Uterus (tissue), 4 donors: ENCODE measurements at places on chromosomes 13 and 19. TPM values are rescaled to one million over a fixed set of nuclear protein-coding genes. Genes with fewer than 3 reads are reported as not detected.

Gene NCLN
- 19.2 TPM for total RNA-seq

DNA sequence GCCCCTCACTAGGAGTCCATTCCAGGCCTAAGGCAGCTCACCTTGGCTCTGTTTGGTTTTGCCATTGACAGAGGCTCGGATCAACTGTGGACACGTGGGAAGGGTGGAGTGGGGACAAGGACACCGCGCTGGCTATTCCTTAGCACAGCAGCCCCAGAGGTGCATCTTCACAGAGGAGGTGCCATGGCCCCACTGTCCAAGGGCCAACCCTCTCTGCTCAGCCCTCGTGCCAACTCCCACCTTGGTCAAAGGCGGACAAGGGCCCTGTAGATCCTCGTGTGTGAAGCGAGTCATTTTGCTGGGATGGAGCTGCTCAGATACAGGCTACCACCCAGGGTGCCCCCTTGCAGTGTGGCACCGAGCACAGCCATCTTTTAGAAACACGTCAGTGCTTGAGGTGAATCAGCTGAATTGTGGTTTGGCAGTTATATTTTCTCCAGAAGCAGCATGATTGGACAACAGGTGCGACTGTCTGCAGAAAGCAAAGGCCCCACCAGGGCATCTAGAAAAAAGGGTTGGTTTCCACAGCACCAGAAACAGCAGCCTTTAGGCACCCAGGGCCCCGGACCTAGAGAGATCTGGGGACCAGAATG is 192.1 kb upstream of the GPR12 start:
- no peak for DNase-seq

GRCh38 chr19:4066682-4067395 is at the start of gene ZBTB7A:
ZBTB7A (minus strand) TSS chr19:4066899; CDS start chr19:4055232, 11,667 bp downstream.
- peak; percentile 88 for DNase-seq

Gene LRG1
- 0.59 TPM for total RNA-seq

- DNase-seq: peak; percentile 86
These were observed 4.0 kb downstream of the PIK3R2 start for GRCh38 chr19:18156841-18157464.

DNA sequence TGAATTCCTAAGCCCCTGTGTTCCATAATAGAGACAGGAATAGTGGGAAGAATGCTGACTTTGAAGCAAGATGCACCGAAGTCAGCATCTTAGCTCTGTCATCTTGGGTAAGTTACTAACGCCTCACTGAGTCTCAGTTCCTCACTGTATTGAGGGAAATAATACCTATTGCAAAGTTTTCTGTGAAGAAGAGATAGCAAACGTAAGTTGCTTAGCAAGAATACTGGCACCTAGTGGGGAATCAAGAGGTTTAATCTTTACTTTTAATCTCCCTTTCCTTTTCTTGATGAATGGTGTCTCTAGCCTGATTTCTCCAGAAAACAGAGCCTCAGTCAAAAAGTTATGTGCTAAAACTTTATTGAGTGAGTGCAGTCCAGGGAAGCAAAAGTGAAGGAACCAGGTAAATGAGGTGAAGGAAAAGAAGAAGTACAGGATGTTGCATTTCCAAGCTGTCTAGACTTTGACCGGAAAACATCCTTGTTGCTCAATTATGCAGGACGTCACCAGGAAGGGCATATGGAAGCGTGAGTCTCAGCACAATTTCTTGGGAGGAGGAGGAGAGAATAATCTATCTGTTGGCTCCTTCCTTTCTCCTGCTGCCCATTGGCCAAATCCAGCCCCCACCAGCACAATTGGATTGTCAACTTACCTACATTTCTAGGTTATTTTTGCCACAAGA is 210.0 kb downstream of the B3GLCT start:
- DNase-seq: no peak

DNA sequence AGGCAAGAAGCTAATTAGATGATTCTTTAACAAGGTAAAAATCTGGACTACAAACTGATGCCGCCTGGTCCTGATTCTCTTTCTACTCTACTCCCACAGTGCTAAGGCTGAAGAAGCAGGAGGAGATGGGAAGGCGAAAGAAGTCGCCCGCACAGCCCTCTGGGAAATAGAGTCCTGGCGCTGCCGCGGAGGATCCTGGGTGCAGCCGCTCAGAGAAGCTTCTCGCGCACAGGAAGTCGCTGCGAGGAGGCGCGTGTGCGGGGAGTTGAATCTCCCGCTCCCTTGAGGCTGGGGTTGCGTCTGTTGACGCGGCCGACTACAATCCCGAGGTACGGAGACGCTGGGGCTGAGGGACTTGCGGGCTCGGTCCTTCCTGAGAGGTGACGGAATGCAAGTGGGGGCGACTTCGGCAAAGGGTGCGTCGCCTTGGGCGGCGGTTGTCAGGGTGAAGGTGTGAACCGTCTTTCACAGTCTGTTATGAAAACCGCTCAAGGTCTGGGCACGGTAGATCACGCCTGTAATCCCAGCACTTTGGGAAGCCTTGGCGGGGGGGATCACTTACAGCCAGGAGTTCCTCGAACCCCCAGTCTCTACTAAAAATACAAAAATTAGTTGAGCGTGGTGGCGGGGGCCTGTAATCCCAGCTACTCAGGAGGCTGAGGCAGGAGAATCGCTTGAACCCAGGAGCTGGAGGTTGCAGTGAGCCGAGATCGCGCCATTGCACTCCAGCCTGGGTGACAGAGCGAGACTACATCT is at the start of gene ZNF473:
Gene ZNF473 (plus strand): TSS at position 212 of the 756 bp plus-strand sequence. CDS start 5,078 bp downstream, outside the sequence.
- DNase-seq: peak; percentile 94

DNA sequence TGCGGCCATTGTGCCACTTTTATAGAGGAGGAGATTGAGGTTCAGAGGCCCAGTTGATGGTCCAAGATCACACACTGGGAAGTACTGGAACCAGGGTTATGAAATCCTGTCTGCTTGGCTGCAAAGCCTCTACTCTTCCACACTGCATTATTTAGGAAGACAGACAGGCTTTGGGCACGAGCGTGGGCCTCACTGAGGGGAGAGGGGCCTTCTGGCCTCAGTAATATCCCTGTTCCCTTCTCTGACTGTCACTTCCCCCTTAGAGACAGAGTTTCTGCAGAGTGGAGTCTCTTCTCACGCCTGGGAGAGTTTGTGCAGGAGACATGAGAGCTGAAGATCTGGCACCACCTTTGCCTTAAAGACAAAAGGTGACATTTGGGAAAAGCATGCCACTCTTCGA is 49.0 kb upstream of the PNMA8B start:
- DNase-seq: no peak

DNA sequence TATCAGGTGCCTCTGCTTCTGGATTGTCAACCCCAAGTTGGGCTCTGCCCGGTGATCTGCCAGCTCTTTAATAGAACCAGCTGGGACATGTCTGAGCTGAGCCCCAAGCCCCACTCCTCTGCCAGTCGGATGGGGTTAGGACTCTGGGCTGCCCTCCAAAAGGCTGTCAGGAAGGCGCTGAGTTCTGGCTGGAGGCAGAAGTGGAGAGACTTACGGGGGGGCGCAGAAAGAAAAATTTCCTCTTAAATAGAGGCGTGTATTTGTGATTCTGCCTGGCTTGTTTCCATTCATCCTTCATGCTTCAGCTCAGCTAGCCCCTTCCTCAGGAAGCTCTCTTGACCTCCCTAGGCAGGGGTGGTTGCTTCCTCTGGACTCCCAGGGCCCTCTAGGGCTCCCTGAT is 985 bp upstream of the KCNK6 start:
- DNase-seq: peak; percentile 33

DNA sequence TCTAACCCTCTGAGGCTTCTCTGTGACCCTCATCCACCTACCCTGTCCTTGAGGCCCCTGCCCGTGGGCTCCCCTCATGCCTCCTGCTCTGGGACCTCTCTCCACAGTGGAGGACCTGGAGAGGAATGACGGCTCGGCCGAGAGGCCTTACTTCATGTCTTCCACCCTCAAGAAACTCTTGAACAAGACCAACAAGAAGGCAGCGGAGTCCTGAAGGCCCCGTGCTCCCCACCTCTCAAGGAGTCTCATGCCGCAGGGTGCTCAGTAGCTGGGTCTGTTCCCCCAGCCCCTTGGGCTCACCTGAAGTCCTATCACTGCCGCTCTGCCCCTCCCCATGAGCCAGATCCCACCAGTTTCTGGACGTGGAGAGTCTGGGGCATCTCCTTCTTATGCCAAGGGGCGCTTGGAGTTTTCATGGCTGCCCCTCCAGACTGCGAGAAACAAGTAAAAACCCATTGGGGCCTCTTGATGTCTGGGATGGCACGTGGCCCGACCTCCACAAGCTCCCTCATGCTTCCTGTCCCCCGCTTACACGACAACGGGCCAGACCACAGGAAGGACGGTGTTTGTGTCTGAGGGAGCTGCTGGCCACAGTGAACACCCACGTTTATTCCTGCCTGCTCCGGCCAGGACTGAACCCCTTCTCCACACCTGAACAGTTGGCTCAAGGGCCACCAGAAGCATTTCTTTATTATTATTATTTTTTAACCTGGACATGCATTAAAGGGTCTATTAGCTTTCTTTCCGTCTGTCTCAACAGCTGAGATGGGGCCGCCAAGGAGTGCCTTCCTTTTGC is 10.8 kb upstream of the ILF3 start:
- no peak for DNase-seq
